DMS 273 treated with DMSO at 0.1 percent for 48 hours (cell line): ENCODE measurements at places on chromosomes 4 and X.

- no peak for DNase-seq
Observed at GRCh38 chr4:48254381-48255071, 15.1 kb downstream of the TEC start.

GRCh38 chr4:3657902-3658529, 108.2 kb upstream of the ADRA2C start:
- DNase-seq, result no peak

- DNase-seq, result no peak
Observed at GRCh38 chr4:7428261-7429068, 6.3 kb downstream of the PSAPL1 start.

GRCh38 chr4:60846678-60847077, 353.4 kb upstream of the ADGRL3 start:
- no peak for DNase-seq

- DNase-seq, result no peak
Observed at GRCh38 chrX:23525531-23525930, 141.8 kb upstream of the PRDX4 start.

DNA sequence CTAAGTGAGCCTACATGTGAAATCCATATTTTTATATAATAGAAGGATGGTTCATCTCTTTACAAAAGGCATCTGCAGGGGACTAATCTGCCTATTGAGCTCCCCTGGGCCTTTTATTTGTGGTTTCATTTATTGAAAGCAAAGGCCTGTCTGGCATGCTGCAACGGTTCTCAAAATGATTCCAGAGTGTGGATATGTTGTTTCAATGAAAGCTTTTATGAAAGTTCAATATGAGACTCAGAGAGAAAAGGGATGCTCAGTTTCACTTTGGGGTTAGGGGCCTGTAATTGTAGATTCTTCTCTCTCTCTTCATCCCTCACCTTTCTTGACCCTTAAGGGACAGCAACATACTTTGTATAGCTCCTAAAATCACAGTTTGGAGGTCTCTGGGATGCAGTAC, 204.2 kb upstream of the CASK start:
- no peak for DNase-seq

DNA sequence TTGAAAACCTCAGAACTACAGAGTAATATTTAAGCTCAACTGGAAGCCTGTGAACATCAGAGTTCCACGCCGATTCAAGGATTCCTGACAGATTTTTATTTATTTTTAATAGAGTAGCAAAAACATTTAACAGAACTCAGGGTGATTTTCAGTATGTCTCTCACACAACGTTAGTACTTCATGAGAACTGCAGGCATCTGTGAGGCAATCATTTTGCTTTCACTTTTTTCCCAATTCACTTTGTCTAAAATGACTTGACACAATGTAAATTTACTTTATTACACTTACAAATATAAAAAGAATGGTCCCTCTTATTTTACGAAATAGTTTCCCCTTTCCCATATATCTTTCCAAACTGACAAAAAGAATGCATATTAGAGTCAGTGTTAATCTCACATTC, 869.5 kb upstream of the EPHA5 start:
- no peak for DNase-seq

DNA sequence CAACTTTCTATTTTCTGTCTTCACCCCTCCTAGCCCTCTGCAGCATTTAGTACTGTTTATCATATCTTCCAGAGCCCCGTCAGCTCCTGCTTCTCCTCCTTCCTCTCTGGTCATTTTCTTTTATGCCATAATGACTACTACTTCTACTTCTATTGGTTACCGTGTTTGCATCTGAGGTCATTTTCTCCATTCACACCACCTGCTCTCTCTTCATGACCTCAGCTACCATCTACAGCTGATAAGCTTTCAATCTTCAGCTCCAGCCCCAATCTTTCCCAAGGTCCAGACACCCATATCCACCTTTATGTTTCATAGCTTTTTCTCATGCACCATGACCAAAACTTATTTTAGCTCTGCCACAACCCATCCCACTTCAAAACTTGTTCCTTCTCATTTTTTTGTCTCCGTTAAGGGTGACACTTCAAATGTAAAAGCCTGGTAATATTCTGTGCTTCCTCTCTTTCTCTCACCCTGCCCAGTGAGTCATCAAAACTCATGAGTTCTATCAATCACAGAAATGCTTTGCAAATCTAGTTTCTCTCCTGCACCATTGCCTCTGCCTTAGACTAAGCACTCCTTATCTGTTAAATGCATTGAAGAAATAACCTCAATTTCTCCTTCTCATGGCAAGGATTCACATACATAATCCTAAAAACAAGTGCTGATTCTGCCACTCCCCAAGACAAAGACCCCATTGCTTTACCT, 71.3 kb upstream of the IQCM start:
- DNase-seq, result no peak

DNA sequence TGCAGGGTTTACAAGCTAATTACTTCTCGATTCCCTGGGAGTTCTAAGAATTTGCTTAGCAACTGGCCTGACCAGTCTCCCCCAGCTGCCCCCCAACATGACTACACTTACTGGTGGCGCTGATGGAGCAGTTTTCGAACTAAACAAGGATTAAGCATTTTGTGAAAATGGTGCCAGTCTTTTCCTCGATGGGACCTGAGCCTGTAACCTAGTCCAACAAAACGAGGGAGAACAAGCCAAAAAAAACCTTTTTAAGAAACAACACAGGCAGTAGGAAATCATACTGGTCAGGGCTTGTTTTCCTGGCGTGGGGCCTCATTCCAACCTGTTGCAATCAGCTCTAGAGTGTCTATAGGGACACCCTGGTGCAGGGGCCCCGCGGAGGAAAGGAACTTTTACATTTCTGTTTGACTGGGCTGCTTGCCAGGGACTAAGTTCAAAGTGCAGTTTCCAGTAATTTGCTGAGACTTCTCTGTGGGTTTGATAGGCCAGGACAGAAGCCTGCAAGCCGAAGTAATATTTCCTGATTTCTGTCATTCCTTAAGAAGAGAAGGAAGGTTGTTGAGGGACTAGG, 158.7 kb downstream of the SPRY1 start:
- no peak for DNase-seq

GRCh38 chr4:88573995-88574394, 18.3 kb upstream of the HERC3 start:
- no peak for DNase-seq

GRCh38 chr4:42905591-42905990, 13.1 kb downstream of the GRXCR1 start:
- DNase-seq, result no peak

DNA sequence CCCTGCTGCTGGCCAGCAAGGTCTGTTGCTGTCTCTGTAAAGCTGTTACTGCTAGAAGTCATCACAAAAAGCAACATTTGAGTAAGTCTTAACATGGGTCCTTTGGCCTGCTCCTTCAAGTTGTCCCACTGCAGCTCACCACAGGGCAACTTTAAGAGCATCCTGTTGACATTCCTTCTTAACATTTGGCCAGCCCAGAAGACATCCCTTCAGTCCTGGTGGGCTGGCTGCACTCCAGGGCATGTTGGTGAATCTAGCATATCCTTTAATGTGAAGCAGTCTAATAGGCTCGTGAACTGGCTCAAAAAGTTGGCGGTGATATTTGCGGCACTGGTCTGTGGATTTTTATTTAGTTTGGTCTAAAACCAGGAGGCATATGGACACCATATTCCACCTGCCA, 92.2 kb upstream of the MAML3 start:
- DNase-seq, result no peak

DNA sequence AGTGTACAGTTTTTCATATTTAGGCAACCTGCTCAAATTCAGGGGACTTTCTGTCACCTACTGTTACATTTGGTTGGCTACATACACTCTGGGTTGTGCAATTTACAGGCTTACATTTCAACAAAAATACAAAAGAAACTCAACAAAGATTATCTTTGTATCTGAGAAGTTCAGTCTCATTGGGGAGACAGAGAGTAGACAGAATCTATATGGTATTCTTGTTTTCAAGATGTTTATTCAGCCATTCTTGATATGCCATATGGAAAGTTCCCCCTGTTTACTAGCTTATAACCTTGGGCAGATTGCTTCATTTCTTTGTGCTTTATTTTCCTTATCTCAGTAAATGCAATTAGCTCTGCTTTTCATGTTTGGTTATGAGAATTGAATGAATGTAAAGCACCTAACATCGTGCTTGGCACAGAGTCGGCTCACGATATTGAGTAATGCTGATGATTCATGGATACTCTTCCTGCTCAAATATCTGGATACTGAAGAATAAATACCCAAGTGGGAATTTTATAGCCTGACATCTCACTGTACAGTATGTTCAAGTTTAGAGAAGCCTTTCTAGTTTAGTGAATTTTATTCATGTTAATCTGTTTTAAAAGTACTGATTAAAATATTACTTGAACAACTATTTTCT, 96.5 kb upstream of the PACRGL start:
- no peak for DNase-seq

GRCh38 chr4:100254237-100254636, 64.0 kb upstream of the DDIT4L start:
- DNase-seq, result no peak

GRCh38 chr4:177879851-177880250, 437.6 kb upstream of the AGA start:
- no peak for DNase-seq
